ENCODE measurements at places on chromosomes 2 and 18.

DNA sequence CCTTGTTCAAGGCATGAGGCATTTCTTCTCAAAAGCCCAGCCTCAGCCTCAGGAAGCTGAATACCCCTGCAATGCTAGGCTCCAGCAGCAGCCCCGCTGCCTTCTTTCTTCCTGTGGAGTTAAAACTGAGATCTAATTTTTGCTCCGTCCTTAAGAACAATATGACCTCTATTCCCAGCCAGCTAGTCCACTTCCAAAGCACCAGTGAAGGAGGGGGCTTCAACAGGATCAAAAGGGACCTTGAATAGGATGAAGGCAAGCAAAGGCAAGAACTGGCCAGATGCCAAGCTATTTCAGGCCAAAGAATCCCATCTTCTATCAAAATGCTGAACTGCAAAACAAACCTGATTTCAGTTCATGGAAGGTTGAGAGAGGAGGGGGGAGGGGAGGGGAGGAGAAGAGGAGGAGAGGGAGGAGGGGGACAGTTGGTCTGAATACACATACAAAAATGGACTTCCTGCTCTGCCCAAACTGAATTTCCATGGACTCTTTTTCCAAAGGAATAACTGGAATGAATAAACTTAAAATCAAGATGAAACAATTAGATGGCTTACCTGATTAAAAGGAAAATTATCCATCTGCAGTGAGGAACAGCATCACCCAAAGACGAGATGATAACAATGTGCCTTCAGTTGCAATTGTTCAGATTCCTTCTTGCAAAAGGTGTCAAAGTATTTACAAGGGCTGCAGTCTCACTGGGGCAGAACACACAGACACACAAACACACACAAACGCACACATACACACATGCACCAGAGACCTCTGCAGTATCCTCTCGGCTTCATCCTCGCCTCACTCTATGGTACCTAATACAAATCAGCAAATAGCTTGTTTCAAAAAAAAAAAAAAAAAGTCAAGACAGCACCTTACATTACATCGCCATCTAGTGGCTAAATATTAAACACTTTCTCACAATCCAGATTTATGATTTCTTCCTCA is at the start of gene SCN1A:
Gene SCN1A (minus strand): TSS at position 804 of the 939 bp plus-strand sequence. CDS start 54,399 bp downstream, outside the sequence.
- DNase-seq = peak; percentile 37

DNA sequence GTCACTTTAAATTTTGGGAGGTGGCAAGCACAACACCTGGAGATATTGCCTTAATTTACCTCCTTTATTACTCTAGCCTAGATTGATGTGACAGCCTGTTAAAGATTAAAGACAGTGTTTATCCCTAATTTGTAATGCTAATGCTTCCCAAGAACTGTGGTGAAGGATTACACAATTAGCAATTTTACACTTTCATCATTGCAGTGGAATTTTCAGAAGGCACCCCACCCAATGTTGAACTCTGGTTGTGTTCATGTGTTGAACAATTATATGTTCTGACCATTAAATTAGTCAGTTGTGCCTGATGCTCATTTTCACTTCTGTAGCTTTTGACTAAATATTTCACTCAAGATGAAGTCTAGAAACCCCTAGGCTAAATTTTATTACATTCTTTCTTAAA is 317.1 kb upstream of the CWC22 start:
- no peak for DNase-seq

GRCh38 chr2:1995987-1996386 is 251.7 kb upstream of the PXDN start:
- DNase-seq = no peak

- DNase-seq = no peak
These were observed 13.2 kb downstream of the PRELID3A start for GRCh38 chr18:12420821-12421421.

- no peak for DNase-seq
These were observed 73.1 kb downstream of the MEMO1 start for GRCh38 chr2:31937741-31938140.

GRCh38 chr2:60319031-60319547 is 234.4 kb downstream of the BCL11A start:
- no peak for DNase-seq

GRCh38 chr2:61421611-61422010 is 49.3 kb downstream of the USP34 start:
- DNase-seq = no peak

GRCh38 chr2:187543488-187543887 is 10.7 kb downstream of the TFPI start:
- no peak for DNase-seq

- DNase-seq = peak; percentile 27
These were observed 66.7 kb downstream of the ETAA1 start for GRCh38 chr2:67463810-67464209.

DNA sequence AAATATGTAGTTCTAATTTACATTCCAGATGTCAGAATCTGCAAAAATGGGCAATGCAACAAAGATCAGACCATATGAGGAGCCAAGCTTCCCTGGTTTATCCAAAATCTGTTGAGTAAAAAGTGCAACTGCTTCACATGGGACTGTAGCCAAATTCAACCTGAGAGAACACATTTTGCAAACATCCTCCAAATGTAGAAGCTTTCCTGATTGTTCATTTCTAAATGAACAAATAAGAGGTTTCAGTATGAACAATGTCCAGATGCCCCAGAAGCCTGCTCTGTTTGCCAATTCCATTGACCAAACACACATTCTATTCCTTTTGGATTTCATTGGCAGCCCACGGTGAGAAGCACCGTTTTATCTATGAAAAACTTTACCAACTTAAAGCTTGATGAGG is 117.9 kb upstream of the OSR1 start:
- no peak for DNase-seq

DNA sequence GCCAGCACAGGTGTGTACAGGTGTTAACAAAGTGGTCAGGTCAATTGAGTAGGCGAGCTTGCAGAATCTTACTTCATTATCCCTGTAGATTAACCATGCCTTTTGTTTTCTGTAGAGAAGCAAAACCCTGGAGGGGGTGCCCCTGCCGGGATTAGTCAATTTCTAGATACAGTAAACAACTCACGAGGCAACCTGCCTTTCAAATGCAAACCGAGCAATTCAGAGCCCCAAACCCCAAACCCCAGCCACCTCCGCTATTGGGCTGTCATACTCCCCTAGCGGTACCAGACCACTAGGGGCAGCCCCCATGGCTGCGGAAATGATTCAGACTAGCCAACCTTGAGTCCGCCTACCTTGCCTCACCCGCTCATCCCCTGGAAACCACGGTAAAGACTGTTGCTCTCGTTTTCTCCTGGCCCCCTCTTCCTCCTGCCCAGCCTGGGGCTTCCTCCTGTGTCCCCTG is 61.4 kb upstream of the KIF5C start:
- no peak for DNase-seq

DNA sequence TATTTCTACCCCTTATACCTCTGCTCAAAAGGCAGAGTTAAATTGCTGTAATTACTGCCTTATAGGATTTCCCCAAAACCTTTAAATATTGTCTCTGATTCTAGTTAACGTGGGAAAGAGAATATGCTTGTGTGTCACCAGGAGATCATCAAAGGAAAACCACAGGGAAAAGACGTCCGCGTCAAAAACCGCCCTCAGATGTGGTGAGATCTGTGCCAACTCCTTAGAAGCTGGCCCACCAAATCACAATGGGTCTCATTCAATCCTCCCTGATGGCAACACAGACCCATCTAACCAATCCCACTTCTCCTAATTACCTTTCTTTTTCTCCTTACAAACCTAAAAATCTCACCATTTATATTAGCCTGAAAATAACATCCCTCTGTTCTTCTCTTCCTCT is 25.4 kb downstream of the VPS54 start:
- DNase-seq = peak; percentile 16

- DNase-seq = no peak
These were observed 25.0 kb downstream of the CREG2 start for GRCh38 chr2:101362316-101362715.

DNA sequence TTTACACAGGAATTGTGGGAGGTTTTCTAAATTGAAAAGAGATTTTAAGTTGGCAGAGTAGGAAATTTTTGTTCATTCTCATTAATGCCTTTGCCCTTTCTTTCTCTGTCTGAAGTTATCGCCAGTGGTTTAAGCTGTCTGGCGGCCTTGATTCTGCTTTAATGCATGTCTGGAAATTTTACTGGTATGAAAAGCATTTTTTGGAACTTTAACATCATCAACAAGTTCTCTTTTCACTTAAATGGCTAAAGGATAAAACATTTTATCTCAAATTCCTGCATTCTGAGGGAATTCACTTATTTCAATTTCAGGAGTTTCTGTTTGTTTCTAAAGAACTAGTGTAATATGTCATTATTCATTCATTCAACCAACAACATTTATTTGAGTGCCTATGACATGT is 233.9 kb upstream of the FOSL2 start:
- DNase-seq = no peak

GRCh38 chr2:120653871-120654270 is 81.8 kb upstream of the GLI2 start:
- DNase-seq = no peak

GRCh38 chr2:70425682-70426301 is 123.9 kb upstream of the FAM136A start:
- DNase-seq = no peak

DNA sequence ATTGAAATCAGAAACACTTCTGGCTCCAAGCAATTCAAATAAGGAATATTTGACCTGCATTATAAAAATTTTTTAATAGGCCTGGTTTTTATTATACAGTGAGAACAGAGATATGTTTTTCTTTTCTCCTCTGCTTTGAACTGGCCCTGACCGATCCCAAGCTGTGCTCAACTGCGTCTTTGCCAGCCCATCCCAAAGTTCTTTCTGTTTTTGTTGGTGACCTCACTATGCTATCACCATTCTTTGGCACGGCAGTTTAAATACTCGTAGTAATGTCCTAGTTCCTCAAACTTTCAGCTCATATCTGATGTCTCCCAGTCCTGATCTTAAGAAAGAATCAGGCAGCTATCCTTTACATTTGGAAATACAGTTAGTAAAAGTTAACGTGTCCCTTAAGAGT is 42.3 kb upstream of the NETO1 start:
- DNase-seq = no peak

GRCh38 chr2:191376981-191377629 is 131.9 kb downstream of the MYO1B start:
- peak; percentile 89 for DNase-seq

DNA sequence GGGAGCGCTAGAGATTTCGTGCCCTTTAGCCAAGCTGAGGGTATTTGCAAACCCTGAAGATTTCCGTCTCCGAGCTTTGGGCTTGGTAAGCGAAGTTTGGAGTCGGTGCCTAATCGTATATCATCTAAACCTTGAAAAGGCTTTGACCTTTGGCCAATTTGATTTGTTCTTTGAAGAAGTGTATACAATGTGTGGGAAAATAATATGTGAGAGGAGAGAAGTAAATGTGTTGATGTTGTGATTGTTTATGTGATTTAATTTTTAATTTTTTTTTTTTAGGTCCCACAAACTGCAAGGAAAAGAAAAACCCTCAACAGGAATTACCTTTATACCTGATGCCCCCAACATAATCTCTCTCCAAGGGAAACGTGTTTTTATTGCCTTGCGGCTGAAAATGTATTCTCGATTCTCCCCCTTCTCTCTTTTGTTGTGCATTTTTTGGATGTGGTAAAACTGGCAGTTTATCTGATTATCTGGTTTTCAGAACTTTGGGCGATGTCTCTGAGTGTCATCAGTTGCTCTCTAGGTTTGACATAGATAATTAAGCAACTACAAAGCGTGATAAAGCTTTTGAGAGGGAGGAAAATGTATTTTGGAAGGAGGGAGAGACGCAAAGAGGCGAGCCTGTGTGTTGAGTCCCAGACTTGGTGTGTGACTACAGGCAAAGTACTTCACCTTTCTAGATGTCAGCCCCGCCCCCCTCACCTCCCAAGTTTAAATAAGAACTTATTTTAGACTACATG is 912 bp upstream of the FBXO11 start:
- no peak for DNase-seq

DNA sequence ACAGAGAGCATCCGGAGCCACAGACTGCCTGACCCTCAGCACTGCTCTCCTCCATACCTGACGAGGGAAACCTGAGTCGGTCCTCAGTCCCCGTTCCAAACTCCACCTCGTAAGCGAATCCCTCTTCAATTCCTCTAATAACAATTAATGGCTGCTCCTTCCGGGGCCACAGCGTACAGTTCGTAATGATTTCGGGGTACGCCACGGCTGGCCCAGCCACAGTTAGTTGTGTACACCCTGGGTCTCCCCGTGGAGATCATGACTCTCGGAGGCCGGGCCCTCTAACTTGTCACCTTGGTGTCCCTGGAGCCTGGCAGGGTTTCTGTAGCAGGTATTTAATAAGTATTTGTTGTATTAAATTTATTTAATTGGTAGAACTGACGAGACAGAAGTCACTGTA is 121.5 kb downstream of the EIPR1 start:
- no peak for DNase-seq

DNA sequence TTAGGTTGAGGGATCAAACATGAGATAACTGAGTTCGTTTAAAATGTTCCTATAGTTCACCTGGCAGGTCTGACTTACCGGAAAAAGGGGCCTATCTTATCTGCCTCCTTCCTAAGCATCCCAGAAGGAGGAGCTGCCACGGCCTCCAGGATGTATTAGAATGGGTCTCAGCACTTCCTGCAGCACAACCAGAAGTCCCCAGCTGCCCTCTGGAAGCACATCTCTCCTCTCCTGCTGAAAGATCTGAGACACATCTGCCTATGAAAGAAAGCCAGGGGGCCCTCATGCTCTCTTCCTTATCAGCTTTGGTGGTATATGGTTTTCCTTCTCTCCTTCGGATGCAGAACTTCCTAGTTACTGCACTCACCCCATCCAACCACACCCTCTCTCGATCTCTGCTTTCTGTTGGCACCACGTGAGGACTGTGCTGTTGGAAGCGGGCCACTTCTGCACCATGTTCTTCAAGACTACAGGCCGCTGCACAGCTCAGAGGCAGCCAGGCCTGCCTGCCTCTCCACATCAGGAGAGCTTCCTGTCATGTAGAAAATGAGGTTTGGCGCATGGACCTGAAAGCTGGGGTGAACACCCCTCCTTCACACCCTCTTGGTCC is 6.5 kb downstream of the IGFBP5 start:
- DNase-seq = no peak

DNA sequence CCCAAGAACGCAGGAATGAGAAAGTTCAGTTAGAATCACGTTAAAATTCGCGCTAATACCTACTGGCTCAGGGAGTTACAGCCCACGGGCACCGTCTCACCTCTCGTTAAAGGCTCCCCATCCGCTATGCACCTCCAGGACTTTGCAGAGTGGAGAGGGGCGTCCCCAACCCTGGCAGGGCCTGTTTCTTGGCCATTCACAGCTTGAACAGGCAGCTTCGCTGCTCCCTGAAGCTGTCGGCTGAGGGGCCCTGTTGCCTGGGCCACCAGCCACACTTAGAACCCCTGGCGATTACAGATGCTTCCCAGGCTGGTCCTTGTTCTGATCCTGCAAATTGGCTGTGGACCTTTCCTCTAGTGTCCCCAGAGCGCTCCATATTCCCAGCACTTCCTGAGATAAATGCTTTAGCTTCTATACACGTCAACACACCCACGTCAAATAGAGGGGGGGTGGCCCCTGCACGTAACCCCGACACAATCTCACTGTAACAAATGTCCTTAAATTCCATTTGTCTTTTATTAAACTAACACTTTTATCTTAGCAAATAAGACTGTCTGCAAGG is 16.8 kb upstream of the SNTG2 start:
- no peak for DNase-seq

GRCh38 chr2:10330700-10331026 is 28.0 kb downstream of the HPCAL1 start:
- no peak for DNase-seq

GRCh38 chr18:55839343-55839742 is 251.4 kb upstream of the TCF4 start:
- no peak for DNase-seq

Data from foreskin melanocyte (primary cell).